ENCODE measurements at places on chromosomes 1 and 21.

- no peak for DNase-seq
Observed at GRCh38 chr1:67941155-67941554, 107.9 kb upstream of the GNG12 start.

- peak; percentile 90 for DNase-seq
Observed at GRCh38 chr1:221829327-221830015, 87.6 kb upstream of the DUSP10 start.

DNA sequence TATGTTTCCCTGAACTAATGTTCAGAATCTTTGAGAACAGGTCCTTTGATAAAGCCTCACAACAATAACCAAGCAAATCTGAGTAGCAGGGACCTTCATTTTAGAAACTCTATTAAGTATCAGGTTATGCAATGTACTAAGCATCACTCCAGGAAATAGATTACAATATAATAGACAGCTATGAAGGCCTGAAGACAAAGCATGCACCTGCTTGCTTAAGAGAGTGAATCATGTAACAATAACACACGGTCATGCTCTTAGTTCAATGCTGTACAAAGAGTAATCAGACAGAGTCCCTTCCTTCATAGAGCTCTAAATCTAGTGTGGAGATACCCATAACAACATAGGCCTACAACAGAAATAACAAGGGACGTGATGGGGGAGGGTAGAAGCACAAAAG, 8.1 kb upstream of the CMPK1 start:
- no peak for DNase-seq

- DNase-seq = no peak
Observed at GRCh38 chr1:118247593-118247992, 62.6 kb upstream of the SPAG17 start.

GRCh38 chr1:192703283-192704206, 67.6 kb downstream of the RGS13 start:
- no peak for DNase-seq

GRCh38 chr1:173213665-173214064, 6.5 kb upstream of the TNFSF4 start:
- DNase-seq = no peak

DNA sequence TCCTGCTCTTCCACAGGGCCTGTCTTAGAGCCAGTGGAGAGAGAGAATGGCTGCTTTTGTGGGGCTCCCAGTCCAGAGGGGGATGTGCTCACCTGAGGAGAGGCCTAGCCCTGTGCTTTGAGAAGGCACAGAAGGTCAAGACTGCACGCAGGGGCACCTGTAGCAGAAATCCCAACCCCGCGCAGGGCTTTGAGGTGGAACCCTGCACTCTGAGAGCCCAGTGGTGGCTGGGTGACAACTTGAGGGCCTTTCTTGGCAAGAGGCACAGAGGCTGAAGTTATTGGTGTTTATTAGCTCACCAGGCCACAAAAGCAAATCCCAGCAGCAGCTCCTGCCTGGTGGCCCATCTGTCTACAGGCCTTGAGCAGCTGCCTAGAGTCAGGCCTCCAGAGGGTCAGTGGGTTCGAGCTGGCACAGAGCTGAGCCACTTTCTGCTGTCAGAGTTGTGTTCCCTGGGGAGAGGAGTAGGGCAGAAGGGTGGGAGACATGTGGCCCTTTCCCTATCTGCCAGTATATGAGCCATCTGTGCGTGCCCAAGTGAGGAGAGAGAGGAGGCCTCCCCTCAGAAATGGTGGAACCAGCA, 31.4 kb downstream of the SZRD1 start:
- DNase-seq = no peak

- DNase-seq = no peak
Observed at GRCh38 chr1:247216261-247216660, 39.6 kb upstream of the VN1R5 start.

DNA sequence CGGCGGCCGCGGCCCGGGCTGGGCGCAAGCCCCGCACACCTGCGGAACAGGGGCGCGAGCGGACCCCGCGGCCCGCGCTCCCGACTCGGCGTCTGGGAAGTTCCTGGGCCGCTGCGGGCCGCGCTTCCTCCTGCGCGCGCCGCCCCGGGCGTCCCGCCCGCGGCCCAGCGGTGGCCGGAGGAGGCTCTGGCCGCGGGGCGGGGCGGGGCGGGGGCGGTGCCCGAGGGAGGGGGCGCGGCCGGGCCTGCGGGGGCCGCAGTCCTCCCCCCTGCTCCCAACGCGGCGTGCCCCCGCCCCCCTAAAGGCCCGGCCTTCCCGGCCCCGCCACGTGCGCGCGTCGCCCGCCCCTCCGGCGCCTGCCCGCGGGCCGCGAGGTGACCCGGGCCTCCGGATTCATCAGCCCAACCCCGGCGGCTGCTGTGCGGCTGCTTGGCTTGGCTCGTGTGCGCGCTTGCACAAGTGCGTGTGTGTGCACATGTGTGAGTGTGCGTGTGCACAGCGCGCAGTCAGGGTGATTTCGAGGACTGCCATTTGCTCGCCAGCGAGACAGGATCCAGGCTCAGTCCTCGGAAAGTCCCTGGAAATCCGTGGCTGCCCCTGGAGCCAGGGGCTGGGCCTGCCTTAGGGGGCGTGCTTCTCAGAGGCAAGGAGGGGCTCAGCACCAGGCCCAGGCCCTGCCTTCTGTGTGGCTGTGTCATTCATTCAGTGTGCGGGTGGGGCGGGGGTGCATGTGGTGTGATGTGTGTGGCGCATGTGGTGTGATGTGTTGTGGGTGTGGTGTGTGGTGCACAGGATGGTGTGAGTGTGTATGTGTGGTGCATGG, at the start of gene C2CD2:
Gene C2CD2 (minus strand): TSS at position 188 of the 823 bp plus-strand sequence. CDS start 370 bp downstream, outside the sequence.
- DNase-seq = no peak

DNA sequence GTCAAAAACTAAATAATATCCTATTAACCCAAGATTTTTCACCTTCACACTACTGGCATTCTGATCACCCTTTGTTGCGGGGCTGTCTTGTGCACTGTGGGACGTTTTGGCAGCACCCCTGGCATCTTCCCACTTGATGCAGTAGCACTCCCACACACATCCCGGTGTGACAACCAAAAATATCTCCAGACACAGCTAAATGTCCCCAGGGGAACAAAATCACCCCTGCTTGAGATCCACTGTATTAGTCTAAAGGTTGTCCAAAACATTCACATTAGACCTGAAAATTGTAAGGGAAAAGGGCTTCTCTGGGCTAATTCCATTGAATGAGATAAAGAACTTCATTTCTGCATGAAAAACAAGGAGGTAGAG, 37.8 kb downstream of the PLEKHO1 start:
- DNase-seq = no peak

- DNase-seq = no peak
Observed at GRCh38 chr1:6731905-6732304, 30.3 kb upstream of the DNAJC11 start.

DNA sequence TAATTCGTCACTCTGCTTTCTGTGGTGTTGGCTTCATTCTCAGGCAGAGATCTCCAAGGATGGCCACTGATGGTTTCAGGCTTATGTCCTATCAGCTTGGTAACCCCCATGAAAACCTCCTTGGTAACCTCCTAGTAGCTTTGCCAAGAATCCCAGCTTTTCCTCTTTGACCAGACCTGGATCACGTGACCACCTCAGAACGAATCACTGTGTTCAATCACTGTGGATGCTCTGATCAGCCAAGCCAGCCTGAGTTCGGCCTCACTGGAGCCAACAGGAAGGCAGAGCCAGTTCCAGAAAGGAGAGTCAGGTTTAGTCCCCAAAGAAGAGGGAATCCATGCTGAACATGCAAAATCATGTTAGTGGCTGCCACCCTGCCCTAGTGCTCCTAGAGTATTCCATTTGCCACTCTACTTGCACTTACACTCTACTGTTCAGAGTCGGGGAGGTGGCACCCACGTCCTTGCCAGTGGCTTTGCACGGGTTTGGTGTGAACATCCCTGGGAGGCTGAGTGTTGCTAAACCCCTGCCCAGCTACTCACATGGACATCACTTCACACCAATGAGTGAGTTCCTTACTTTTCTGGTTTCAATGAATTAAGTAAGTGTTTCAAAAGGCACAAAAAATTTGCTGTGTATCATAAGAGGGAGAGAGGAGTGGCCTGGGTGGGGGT, 33.5 kb upstream of the SSBP3 start:
- DNase-seq = no peak

- DNase-seq = no peak
Observed at GRCh38 chr1:17365293-17365692, 6.7 kb upstream of the PADI6 start.

- no peak for DNase-seq
Observed at GRCh38 chr1:173427146-173428054, 49.7 kb upstream of the PRDX6 start.

DNA sequence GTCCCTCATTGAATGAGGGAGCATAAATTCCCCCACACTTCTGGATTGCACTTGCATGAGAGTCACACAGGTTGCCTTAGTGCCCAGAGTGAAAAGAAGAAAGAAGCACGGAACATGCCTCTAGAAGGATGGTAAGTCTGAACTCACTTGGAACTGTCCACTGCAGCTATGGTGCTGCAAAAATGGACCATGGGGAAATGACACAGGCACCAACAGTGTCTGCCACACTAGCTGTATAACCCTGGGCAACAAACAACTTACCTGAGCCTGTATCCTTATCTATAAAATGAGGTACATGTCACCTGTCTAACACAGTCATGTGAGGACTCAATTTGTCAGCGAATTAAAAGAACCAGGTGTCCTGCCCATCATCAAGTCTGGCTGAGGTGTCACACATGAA, 50.7 kb downstream of the PALMD start:
- no peak for DNase-seq

DNA sequence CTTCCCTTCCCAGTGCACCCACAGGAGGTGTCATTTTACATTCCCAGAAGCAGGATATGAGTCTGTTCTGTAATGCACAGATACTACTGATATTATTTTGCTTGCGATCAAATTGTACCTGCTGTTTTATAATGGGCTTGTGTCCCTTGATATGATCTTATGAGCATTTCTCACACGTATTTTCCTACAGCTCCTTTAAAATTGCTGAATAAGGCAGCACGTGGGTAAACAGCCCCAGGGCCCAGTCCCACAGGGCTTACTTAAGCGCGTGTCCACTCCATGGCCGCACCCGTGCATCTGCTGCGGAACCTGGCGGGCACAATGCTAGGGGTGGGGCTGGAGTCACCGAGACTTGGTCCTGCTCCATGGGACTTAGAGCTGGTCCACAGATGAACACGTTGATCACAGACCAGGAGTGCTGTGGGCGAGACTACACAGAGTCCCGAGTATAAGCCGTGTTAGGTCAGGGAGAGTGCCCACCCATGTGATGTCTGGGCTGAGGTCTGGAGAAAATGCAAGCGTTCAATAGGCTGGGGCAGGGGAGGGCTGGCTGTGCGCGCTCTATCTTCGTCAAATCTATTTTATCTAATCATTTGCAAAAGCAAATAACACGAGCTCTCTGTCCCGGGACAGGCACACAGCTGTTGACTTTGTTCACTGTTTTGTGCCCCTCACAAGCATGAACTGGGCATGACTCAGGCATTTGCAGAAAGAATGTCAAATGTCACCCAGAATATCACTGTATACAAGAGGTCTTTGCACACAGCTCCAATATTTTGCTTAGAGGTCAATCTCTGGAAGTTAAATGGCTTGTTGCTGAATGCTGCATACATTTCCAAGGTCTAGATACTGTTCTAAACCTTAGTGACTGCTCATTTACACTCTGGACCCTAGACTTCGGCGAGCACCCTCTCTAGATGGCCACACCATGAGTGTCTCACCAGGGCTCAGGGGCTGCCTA, 119.3 kb downstream of the CRYAA start:
- DNase-seq = no peak

DNA sequence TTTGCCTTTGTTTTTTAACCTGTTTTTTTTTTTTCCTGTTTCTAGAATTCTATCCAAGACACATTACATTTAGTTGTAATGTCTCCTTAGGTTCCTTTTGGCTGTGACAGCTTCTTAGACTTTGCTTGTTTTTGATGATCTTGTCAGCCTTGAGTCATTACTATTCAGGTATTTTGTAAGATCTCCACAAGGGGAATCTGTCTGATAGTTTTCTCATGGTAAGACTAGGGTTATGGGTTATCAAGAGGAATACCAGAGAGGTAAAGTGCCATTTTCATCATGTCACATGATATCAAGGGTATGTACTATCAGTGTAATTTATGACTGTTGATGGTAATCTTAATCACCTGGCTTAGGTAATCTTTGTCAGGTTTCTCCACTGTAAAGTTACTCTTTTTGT, 99.1 kb upstream of the GFI1 start:
- no peak for DNase-seq

- no peak for DNase-seq
Observed at GRCh38 chr1:192010406-192010805, 147.9 kb upstream of the RGS18 start.

- DNase-seq = no peak
Observed at GRCh38 chr1:54835131-54835898, 34.2 kb upstream of the TTC22 start.

- DNase-seq = no peak
Observed at GRCh38 chr1:236920286-236920894, 83.9 kb downstream of the MT1HL1 start.

DNA sequence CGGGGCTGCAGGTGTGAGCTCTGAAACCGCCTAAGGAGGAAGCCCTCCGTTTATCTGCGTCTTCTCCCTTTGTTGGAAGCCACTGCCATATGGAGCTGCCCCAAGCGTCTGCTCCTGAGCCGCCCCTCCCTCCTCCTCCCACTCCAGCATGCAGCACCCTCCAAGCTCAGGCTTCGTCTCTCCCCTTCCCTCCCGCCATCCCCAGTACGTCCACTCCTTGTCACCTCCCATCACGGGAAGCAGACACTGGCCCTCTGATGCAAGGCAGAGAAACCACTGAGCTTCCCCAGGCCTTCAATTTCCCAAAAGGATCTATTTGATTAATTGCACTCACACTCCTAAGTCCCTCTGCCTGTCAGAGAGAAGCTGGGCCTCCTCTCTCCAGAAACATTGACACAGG, 52.5 kb downstream of the NFASC start:
- no peak for DNase-seq

- DNase-seq = no peak
Observed at GRCh38 chr21:38384675-38385426, 113.4 kb downstream of the ERG start.
